NCI-H460 (cell line): ENCODE measurements at places on chromosomes 1 and 21. TPM values are rescaled to one million over a fixed set of nuclear protein-coding genes. Genes with fewer than 3 reads are reported as not detected.

DNA sequence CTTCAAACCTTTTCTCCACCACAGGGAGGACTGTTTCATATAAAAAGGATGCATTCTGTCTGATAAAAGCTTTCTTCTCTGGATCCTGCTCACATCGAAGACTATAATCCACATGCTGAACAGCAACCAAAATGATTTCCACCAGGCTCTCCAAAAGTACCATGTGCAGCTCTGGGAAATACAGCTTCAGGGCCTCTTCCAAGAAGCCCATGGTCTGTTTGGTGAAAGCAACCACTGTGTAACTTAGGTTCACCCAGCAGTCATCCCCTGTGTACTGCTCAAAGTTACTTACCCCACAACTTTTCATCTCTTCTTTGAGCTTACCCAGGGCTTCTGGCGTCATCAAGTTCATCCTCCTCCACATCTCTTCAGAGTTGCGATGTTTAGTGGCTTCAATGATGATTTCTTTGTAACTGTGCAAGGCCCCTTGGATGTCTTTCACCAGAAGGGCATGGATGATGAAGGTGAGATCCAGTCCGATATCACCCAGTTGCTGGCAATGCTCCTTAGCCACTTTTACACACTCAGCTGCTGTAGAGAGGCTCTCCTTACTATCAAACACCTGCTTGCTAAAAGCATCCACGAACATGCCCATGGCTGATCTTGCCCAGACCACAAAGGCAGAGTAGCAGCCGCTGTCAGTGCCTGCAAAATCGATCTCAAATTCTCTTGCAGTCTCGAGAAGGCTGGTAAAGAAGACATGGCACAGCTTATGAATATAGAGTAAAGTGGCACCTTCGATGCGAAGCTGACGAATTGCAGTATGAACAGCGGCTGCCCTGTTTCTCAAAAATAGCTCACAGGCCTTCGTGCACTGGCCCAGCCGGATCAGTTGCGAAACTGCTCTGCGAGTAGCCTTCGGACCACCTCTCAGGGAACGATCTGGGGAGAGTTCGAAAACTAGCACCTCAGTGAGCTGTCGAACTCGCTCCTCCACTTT lies 1.7 kb downstream of the EXOC8 start:
- no peak for DNase-seq

THEMIS2 gene
- 0.50 and 1.1 TPM in 2 replicates for total RNA-seq

- no peak for DNase-seq
These were observed 47.0 kb downstream of the PLPP3 start for GRCh38 chr1:56532350-56532683.

DNA sequence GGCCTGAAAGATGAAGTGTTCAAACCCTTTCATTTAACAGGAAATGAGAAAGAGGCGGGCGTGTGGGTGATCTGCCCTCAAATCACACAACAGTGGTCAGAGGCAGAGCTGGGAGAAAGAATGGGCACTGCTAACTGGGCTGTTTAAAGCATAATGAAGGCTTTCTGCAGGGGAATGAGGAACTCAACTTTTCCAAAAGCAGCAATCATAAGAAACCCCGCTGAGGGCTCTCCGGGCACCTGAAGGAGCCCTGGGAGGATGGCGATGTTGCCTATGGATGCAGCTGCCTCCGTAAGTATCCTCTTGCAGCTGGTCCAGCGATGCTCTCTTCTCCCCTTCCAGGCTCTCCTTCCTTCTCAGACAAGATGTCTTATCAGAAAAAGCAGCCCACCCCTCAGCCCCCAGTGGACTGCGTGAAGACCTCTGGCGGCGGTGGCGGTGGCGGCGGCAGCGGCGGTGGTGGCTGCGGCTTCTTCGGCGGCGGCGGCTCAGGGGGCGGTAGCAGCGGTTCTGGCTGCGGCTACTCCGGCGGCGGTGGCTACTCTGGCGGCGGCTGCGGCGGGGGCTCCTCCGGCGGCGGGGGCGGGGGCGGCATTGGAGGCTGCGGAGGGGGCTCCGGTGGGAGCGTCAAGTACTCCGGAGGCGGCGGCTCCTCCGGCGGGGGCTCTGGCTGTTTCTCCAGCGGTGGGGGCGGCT lies 1.2 kb downstream of the LORICRIN start:
- no peak for DNase-seq

- no peak for DNase-seq
These were observed 207.8 kb downstream of the DENND1B start for GRCh38 chr1:197567442-197567841.

- DNase-seq: no peak
These were observed 33.8 kb downstream of the OR10J1 start for GRCh38 chr1:159473335-159473734.

HUNK gene
- total RNA-seq: 0.67 and 1.0 TPM in 2 replicates

CD1C gene
- not detected in 2 replicates for total RNA-seq

SIK1 gene
- total RNA-seq: 14.8 and 23.2 TPM in 2 replicates

DNA sequence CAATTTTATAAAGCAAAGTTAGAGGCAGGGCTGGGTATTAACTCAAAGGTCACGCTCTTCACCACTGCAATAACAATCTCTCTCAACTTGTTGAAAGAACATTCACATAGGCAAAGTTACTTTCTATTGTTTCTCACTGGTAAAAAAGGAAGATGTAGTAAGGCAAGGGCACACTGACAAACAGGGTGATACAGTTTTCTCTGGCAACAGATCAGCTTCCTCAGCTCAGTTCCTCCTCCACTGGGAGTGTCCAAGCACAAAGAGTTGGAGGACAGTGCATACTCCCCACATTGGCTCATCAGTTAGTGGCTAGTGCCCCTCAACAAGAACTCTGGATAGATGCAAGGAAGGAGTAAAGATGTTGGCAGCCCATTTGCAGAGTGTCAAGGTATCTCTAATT lies 3.7 kb downstream of the PLPPR4 start:
- no peak for DNase-seq

DNA sequence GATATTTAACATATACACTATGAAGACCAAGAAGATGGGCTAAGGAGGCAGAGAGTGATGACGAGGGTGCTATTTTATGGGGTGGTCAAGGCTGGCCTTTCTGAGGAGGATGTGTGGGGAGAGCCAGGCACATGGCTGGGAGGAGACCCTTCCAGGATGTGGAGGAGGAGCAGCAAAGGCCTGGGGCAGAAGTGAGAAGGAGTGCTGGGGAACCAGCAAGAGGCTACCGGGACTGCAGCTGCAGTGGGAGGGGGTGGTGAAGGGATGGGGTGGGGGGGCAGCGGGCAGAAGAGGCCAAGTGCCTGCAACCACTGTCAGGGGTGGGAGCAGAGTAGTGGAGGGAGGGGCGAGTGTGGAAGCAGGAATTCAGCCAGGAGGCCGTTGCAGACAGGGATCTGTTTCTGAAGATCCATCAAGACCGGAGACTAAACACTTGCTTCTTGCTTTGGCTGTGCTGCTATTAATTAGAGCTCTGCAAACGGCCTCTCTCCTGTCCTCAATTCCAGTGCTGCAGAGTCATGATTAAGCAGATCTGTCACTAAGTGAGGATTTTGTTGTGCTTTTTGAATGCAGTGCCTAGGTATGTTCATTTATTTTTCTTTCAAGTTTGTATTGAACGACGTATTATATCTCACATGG lies 89.9 kb downstream of the IER5 start:
- DNase-seq: no peak

DNA sequence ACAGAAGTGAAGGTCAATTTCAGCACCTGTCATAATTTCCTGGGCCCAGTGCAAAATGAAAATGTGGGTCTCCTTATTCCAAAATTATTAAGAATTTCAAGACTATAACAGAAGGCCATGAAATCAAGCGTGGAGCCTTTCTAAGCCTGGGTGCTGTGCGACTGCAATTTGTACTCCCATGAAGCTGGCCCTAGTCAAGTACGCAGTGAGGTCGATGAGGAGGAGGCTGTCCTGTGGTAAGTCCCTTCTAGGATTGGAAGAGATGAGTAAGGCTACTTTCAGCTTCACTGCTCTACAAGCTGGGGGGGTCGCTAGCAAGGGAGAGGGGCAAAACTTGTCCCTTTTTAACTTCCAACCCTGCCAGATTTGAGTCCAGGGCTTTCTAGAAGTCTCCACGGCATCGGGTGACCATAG lies 410 bp upstream of the NUDC start:
- DNase-seq: no peak

GRCh38 chr1:27535386-27535785 lies 45.4 kb upstream of the WASF2 start:
- no peak for DNase-seq

- DNase-seq: no peak
These were observed 24.4 kb downstream of the MRPL39 start for GRCh38 chr21:25582888-25583287.

GRCh38 chr1:85816606-85817005 lies 108.4 kb upstream of the ZNHIT6 start:
- no peak for DNase-seq

GRCh38 chr1:65821386-65821785 lies 28.7 kb downstream of the PDE4B start:
- DNase-seq: no peak

GRCh38 chr21:30689822-30690221 lies 28.8 kb downstream of the KRTAP21-3 start:
- no peak for DNase-seq

- DNase-seq: no peak
These were observed 11.5 kb upstream of the LRRC8B start for GRCh38 chr1:89512996-89513720.

DNA sequence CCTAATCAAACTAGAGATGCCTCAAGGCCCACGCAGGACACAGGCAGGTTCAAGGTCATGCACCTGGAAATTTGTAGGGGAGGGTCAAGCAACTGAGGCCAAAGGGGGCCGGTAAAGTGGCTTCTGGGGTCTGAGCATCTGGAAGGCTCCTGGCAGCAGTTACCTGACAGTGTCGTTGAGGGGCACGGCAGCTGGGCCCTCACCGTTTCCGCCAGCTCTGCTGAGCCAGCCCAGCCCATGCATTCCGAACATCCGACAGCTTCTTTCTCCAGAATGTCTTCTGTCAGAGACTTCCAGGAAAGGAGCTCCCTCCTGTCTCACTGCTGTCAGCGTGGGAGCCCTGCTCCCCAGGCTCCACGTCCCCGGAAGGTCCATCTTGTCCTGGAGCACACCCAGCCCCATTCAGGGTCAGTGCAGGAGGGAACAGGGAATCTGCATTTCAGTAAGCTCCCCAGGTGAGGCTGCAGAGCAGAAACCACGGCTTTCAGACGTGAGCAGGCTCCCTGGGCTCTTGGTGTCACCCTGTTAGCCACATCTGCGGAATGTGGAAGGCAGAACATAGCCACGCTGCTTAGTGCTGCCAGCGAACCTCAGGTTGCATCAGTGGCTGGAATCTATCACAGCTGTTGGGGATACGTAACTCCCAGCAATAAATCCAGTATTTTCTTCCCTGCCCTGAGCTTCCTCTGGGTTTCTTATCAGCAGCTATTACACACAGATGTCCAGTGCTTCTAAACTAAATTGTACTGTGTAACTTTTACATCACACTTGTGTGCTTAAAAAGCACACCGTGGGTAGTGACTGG lies 36.3 kb upstream of the FAM3B start:
- no peak for DNase-seq

GRCh38 chr1:181208083-181208482 lies 119.6 kb downstream of the IER5 start:
- no peak for DNase-seq

DNA sequence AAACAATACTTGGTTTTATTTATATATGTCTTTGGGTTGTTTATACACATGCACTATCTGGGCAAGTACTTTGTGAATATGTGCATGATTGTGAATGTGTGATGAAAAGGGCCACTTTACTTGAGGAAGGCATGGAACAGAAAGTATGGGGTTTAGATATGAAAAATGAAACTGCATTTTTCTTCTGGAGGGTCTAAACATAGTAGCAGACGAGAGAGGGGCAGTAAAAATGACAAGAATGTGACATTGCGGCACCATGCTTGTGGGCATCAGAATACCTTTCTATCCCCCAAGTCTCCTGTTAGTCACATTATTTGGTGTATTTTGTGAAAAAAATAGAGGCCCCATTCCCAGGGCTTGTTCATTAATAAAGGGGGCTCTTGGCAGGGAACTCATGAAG lies 15.4 kb upstream of the MPZL1 start:
- no peak for DNase-seq

PTPRF gene
- 30.8 and 32.0 TPM in 2 replicates for total RNA-seq

DNA sequence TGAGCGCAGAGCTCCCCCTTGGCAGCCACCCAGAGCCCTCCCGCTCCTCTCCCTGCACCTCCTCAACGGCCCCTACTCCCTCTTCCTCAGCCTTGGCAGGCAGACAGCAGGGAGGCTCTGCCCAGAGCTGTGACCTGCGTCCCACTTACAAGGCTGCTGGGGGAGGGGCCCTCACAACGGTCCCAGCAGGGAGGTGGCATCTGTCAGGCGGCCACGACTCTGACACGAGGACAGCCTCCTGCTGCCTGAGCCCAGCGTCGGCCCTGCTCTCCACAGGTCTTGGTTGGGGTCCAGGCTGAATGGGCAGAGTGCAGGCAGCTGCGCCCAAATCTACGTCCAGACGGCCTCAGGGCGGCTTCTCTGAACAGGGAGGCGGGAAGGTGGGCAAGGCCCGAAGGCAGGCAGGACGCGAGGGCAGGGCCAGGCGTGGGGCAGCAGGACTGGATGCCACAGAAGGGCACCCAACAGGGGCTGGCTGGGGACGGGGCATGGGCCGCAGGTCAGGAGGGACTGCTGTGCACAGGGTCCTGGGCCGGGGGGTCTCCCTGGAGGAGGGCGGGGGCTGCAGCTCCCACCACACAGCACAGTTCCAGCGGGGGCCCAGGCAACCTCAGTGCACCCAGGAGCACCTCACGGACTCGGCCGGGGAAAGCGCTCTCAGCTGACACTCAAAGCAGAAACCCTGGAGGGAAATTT lies 7.5 kb downstream of the SLC19A1 start:
- DNase-seq: no peak

- DNase-seq: no peak
These were observed 58.2 kb upstream of the DMRTB1 start for GRCh38 chr1:53400761-53401674.

ZNF648 gene
- not detected in 2 replicates for total RNA-seq

GRCh38 chr1:110229348-110230001 lies 19.4 kb downstream of the KCNC4 start:
- DNase-seq: no peak

DNA sequence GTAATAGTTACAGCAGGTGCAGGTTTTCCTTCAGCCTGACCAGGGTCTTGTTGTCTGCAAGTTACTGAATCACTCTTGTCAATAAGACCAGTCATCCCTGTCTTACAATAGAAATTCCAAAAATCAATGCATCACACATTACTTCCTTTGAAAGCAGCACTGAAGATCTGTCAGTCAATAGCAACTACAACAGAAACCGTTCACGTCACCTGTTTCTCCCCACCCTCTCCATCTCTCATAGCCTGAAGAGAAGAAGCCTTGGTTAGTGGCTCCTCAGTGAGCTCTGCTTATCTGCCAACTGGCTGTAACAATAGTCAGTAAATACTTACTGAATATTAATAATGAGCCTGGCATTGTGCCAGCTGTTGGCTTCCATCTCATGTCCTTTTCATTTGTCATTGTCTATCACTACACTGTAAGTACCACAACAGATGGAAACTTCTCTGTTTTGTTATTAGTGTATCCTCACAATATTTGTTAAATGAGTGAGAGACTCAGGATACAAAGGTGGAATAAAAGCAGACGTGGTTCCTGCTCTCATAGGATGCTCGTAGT lies 195.2 kb downstream of the S1PR1 start:
- no peak for DNase-seq

NEGR1 gene
- total RNA-seq: 1.9 and 2.3 TPM in 2 replicates

CYP4B1 gene
- total RNA-seq: not detected in 2 replicates
